Activated naive CD4-positive, alpha-beta T cell treated with Interleukin-2 at 50 U/mL for 16 hours (primary cell): ENCODE measurements at places on chromosomes 6 and 20.

DNA sequence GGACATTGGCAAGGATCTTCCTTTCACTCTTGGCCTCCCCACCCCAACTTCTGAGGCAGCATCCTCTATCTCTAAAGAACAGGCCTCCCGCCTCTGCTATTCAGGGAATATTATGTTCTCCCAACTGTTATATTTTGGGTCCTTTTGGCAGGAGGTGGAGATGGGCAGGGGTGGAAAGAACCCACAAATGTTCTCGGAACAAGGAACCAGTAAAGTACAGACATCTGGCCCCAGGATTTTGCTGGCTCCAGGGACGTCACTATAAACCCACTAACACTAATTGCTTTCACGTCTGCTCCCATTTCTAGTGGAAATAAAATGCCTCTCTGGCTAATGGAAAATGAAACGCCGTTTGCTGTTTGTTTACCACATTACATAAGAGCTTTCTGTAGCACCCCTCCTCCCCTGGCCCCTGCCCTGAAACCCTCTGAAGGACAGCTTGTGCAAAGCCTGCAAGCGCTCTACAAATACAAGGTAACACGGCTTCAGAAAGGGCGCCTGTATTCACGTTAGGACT is 77.7 kb upstream of the TBC1D7 start:
- no peak for DNase-seq

DNA sequence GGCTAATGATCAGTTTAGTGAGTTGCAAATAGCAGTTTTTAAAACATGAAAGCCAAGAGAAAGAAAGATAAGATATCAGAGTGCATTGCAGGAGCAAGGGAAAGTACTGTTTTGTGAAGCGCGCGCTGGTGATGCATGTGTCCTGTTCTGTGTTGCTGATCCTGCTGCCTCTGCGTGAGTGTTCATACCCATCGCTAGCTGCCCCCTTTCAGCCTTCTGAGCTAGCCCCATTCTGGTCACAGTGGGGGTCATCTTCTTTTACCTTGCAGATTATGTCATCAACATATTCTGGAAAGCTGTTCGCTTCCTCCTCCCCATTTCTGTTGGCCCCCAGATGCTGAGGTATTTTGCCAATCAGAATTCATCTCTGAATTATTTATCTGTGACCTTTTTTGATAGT is 1.9 kb downstream of the MRAP2 start:
- no peak for DNase-seq

GRCh38 chr6:130473886-130474285 is 108.1 kb downstream of the TMEM200A start:
- DNase-seq: no peak

- no peak for DNase-seq
These were observed 47.2 kb upstream of the MLN start for GRCh38 chr6:33850869-33851541.

GRCh38 chr6:125114248-125114858 is 39.2 kb upstream of the TPD52L1 start:
- peak; percentile 43 for DNase-seq

- DNase-seq: no peak
These were observed 361.3 kb upstream of the BTBD3 start for GRCh38 chr20:11556410-11556809.

- DNase-seq: no peak
These were observed 86.4 kb upstream of the FRMD1 start for GRCh38 chr6:168165373-168165772.

DNA sequence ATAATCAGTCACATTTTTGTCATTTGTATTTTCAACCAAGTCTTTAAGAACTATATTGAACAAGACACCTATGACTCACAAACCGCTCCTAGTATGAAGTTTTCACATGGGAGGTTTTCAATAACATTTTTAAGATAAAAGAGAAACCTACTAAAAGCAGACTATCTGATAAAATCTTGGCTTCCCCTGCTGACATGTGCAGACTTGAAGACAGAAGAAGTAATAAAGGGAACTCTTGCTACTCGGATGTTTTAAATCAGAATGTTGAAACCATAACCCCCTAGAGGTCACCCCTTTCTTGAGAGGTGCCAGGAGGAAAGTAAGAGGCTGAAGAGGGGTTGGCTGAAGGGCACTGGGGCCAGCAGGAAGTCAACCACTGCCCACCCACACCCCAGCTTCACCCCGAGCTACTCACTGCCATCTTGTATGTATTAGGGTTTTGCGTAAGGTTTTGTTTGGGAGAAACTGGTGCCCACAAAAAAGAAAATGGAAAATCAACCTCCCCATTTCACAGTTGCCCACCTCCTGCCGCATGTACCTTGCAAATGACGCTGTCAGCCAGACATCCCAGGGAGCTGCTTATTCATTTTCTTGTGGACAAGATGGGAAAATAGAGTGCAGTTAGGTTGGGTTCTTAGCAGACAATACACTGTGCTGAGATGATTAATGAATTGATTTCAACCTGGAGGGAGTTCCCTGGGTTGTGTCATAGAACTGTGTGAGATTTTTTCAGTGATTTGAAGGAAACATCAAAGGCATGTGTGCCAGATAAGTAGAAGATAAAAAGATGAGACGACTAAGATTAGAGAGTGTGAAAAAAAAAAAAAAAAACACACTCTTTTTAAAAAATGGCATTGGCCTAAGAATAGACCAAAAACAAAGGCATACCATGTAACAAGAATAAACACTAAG is 83.2 kb upstream of the TAB2 start:
- DNase-seq: peak; percentile 53
